ENCODE measurements at places on chromosomes 2 and 18.

DNA sequence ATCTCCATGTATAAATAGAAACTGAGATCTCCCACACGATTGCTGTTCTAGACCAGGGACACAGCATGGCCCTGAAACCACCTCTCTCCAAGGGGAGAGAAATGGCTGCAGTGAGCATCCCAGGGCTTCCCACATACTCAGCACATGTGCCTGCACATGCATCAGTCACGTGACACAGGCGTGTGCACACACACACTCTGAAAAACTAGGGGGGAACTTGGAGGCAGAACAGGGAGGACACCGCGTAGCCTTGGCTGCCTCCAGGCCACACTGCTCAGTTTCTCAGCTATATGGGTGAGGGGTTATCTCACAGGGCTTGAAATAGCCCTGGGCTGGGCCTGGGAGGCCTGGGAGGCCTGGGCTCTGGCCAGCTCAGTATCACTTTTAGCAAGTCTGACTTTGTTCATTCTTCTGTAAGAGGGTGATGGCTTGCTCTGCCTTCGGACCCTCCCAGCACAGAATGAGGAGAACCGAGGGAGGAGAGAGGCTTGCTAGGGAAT, 66.9 kb downstream of the EMX1 start:
- no peak for DNase-seq

DNA sequence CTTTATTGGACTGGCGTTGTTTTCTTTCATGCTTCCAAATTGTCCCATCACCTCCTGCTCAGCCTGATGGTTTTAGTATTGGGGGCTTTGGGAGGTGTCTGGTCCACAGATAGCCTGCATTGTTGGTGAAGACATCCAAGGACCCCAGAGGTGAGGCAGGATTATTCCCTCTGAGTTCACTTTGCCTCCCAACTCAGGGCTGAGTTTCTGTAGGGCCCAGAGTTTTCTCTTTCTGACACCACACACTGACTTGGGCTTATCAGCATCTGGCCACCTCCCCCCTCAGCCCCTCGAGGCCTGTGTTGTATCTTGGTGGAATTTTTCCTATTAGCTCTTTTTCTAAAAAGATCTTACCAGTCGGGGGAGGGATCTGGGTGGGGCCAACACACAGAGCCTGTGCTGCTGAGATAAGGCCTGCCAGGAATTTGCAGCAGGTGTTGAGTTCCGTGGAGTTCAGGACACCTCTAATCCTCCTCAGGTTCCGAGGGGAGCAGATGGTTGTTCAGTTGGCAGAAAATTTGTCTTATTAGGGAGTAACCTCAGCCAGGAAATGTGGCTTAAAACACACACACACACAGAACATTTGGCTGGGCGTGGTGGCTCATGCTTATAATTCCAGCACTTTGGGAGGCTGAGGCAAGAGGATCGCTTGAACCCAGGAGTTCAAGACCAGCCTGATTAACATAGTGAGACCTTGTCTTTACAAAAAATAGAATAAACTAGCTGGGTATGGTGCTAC, 7.3 kb downstream of the EMILIN2 start:
- DNase-seq, result no peak

DNA sequence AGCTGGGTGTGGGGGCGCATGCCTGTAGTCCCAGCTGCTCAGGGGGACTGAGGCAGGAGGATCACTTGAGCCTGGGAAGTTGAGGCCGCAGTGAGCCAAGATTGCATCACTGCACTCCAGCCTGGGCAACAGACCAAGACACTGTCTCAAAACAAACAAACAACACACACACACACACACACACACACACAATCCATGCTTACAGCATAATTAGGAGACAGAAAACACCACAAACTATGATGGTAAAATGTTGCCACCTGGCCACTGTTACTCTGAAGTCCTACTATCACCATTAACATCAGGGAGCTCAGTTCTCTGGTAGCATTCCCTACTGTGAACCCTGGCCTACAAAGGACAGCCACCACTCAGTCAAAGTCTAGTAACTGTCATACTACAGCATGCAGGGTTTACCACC, 18.3 kb downstream of the DNPEP start:
- DNase-seq, result no peak

- DNase-seq, result no peak
Measured at GRCh38 chr2:95578539-95578938, 13.3 kb upstream of the TRIM43 start.

GRCh38 chr2:86223140-86223926, 24.1 kb downstream of the MRPL35 start:
- no peak for DNase-seq

DNA sequence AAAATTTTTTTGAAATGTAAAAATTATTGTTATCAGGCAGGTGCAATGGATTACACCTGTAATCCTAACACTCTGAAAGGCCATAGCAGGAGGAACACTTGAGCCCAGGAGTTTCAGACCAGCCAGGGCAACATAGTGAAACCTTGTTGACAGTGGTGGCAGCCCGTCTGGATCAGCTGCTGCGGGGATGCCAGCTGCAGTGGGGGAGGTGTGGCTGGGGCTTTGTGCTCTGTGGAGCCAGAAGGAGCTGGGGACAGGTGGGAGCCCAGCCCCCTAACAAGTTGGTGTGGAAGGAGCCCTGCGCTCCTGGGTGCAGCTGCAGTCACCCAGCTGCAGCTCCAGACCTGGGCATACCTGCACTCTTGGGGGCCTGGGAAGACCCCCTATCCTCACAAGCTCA, 182.4 kb upstream of the MC4R start:
- no peak for DNase-seq

GRCh38 chr2:216648105-216648504, 14.9 kb downstream of the IGFBP2 start:
- DNase-seq, result no peak

DNA sequence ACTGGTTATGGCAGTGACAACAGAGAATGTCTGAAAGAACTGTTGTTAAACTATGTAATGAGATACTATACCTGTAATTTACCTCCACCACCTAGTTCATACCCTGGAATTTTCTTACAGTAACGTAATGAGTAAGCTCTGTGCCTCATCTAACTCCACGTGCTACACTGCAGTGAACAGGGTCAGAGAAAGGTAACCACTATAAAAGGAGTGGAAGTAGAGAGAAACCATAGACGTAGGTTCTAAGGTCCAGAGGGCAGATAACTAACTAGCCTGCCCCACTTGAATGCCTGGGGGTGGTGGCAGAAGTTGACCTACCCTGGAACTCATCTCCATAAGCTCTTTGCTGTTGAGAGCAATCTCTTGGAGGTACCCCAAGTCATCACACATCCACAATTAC, 32.0 kb upstream of the B4GALT6 start:
- no peak for DNase-seq

DNA sequence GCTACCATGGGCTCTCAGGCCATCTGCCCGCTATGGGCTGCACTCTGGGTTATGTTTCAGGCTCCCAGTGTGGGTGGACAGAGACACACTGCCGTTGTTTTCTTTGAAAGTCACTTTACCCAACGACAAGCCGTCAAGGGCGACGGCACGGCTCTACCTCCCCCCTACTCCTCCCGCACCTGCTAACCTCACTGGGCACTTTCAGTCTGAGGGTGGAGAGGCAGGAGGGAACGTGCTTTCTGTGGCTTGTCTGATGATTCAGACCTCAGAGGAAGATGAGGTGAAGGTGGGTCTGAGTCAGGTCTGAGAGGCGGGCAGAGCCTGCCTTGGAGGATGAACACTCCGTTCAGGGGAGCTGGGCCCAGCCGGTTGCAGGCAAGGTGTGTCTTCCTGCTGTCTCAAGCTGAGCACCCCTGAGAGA, 147.6 kb upstream of the HDAC4 start:
- DNase-seq, result no peak

DNA sequence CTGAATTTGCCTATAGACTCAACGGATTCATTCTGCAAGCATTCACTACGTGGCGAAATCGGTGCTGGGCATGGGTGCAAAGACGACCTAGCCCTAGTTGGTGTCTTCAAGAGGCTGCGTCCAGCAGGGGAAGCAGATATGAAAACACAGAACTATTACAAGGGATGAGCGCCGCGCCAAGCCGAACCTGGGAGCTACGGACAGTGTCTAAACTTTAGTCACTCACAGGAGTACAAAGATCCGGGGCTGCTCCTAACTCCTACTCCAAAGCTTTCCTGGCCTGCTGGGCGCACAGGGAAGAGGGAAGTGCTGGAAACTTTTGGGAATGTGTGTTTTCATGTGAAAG, 732 bp upstream of the ANXA4 start:
- peak; percentile 60 for DNase-seq

GRCh38 chr2:34345030-34345429, 745.9 kb upstream of the FAM98A start:
- no peak for DNase-seq
